ENCODE measurements at places on chromosomes 16 and 17.

DNA sequence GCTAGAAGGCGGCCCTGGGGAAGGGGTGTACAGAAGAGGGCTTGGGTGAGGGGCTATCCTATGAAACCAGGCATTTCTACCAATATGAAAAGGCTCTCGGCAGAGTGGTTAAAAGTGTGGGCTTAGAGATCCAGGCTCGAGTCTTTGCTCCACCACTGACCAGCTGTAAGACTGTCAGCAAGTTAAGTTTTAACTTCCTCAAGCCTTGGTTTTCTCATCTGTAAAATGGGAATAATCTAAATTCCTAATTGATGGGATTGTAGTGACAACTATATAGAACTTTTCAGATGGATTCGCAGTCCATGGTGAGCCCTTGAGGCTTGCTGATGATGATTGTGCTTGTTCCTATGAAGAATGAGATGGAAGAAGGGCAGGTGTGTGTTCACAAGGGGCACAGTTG is 50.6 kb upstream of the NDRG4 start:
- no peak for DNase-seq

- DNase-seq, result no peak
Observed at GRCh38 chr16:85862476-85863383, 36.2 kb upstream of the IRF8 start.

GRCh38 chr17:64471440-64471839 is 22.5 kb downstream of the MILR1 start:
- no peak for DNase-seq

DNA sequence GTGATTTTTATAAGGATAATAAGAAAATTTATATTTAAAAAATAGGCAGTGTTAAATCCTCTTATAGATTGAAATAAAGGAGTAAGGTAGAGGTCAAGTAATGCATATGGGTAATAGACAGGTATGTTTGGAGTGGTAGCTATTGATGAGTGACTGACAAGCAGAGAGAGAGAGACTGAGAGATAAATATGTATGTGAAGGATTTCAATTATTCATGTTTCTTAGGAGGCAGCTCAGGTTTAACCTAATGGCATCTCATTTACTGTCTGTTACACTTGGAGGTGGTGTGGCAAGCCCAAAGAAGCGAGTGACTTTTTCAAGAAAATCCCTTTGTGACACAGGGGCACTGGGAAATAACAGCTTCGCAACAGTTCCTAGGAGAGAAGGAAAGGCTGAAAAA is 120.2 kb downstream of the KIF2B start:
- no peak for DNase-seq

DNA sequence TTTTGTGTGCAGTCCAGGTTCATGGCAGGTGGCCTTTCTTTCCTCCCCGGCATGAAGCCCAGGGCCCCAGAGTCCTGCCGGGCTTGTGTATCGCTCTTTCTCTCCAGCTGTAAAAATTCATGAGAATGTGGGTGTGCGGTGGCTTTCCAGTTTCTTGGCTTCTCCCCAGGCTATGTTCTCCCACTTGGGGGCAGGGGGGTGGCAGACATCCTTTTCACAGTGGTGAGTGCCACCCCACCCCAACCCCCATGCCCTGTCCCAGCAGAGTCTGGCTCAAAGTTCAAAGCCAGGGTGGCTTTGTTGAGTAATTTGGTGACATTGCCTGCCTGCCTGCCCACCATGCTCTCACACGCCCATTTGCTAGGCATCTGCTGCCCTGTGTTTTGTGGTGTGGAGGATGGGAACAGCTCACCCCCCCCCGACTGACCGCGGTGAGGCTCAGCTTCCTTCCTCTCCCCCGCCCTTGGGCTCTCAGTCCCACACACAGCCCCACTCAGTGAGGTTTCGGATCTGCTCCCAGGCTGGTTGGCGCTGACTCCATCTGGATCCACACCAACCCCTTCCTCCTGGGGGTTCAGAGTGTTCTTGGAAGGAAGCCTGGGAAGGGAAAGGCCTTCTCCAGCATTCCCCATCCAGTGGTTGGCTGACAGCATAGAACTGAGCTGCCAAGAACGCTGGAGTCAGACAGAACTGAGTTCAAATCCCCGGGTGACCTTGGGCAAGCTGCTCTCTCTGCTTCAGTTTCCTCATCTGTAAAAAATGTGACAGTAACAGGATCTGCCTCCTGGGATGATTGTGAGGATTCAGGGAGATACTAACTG is 36.0 kb downstream of the CHD9 start:
- no peak for DNase-seq

DNA sequence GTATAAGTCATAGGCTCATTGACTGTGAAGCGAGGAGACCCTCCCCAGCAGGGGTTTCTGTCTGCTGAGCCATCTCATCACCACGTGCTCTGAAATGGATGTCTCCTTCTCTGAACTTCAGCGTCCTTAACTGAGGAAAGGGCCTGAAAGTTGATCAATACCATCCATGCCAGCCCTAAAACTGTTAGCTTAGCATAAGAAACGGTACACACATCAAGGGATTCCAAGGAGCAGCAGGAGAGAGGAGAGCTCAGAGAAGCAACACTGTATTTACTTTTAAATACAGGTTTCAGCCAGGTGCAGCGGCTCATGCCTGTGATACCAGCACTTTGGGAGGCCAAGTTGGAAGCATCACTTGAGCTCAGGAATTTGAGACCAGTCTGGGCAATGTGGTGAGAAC is 248.9 kb upstream of the TNRC6C start:
- DNase-seq, result no peak

- no peak for DNase-seq
Observed at GRCh38 chr17:82242977-82243647, 14.3 kb downstream of the SLC16A3 start.

GRCh38 chr17:48472411-48473281 is 42.6 kb upstream of the SKAP1 start:
- DNase-seq, result peak; percentile 92

- DNase-seq, result peak; percentile 52
Observed at GRCh38 chr16:24010440-24011089, 174.8 kb downstream of the PRKCB start.

DNA sequence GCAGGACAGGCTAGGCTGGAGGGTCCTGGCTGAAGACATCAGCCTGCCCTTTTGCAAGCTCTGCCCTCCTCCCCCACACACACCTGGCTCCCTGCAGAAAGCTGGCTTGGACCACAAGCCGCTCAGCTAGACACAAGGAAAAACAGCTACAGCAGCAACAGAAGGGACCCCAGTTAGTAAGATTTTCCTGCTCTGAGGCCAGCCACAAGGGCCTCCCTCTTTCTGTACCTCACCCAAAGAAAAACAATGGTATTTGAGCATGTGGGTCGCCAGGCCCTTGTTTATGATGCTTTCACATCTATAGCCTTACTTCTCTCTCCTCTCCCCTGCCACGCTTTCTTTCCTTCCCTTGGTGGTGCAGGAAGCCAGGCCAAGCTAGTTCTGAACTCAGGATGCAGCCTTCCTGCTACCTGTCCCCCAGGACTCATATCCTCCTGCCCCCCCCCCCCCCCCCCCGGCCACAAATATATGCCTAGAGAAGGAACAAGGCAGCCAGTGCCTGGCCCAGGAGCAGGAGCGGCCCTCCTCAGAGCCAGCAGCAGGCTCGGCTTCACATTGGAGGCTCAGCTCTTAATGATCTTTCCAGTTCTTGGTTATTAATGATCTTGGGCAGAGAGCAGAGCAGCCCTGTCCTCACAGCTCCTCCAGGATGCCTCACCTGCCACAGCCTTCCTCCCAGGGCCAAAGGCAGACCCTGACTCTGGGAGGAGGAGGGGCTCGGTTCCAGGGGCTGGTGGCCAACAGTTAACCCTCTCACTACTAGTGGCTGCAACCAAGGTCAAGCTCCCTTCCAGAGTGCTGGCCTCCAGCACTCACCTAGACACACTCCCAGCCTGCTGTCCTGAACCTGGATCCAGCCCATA is 19.5 kb downstream of the GRIN2C start:
- DNase-seq, result no peak

DNA sequence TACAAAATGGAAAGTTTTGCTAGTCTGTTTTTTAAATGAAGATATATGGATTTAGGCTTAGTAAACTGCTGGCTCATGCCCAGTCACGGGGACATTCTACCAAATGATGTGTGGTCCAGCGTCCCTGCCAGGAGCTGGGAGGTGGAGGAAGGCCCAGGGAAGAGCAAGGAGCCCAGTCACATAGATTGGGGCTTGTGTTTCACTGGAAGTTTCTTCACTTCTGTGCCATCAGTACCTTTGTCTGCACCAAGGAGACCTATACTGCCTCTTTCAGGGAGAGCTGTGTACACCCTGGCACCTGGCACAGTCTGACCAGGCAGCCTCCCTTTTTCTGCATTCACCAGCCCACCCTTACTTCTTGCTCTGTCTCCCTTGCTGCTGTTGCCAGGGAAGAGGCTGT is 32.6 kb upstream of the ERN1 start:
- DNase-seq, result no peak

DNA sequence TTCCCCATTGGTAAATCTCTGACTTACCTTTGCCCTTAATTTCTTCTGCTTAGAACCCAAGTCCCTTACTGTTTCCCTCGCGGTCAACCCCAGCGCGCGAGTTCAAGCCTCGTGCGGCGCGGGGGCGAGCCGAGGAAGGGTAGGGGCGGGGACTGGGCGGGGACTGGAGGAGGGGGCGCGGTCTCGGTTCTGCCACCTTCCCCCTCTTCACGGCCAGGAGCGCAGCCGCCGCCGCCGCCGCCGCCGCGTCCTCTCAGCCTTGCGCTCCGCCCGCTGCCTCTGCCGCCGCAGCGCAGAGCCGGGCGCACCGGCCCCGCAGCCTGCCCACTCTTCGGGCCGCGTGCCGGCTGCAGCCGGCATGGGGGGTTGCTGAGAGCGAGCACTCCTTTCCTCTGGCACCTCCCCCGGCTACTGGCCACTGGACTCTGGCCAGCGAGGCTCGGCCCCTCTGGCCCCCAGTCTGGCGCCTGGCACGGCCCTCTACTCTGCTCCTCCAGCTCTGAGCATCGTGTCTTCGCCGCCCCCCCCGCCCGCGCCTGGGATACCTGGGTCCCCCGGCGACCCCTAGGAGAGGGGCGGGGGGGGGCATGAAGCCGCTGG is at the start of gene RAPGEFL1:
RAPGEFL1 (plus strand) TSS at position 196 of the 600 bp plus-strand sequence; CDS start at position 588, 392 bp downstream.
- peak; percentile 57 for DNase-seq

DNA sequence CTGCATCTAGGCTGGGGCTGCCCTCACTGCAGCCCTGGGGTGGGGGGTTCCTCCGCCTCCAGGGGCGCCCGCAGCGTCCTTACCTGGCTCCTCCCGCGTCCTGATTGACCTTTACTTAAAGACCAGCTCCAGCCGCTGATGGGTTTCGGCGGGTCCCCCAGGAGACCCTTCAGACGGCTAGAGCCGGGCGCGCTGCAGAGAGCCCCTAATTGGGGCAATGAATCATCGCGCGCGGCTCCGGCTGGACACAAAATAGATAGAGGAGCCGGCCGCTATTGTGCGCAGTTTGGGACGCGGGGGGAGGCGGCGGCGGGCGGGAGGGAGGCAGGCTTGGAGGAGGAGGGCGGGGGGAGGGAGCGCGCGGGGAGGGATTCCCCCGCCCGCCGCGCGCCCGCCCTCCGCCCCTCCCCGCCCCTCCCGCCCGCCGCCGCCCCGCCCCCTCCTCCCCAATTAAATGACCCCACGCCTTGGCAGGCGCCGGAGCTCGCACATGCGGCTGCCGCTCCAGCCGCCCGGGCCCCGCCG is 56.5 kb upstream of the CIBAR2 start:
- no peak for DNase-seq

- no peak for DNase-seq
Observed at GRCh38 chr16:66834746-66835145, 4.0 kb upstream of the NAE1 start.

GRCh38 chr17:56807723-56808122 is 26.0 kb downstream of the C17orf67 start:
- no peak for DNase-seq

Measured in NCI-H187 (cell line).